ENCODE measurements at places on chromosomes 11 and 22. TPM values are rescaled to one million over a fixed set of nuclear protein-coding genes. Genes with fewer than 3 reads are reported as not detected.

Gene POLD4
- 54.6 TPM for polyA plus RNA-seq

Gene SCN4B
- polyA plus RNA-seq = 4.9 TPM

Gene ADAMTS15
- 5.7 TPM for polyA plus RNA-seq

Gene DKK3
- polyA plus RNA-seq = 236 TPM

Gene CALCA
- polyA plus RNA-seq = not detected

Gene TMEM126B
- polyA plus RNA-seq = 25.7 TPM

Gene SPON1
- polyA plus RNA-seq = 11.9 TPM

Gene OR51E2
- polyA plus RNA-seq = 0.17 TPM

Gene SERPING1
- polyA plus RNA-seq = 273 TPM

Gene PIWIL4
- polyA plus RNA-seq = 19.9 TPM

Gene PNPLA5
- not detected for polyA plus RNA-seq

Gene KDM4E
- polyA plus RNA-seq = 0.17 TPM

Gene OR56A5
- polyA plus RNA-seq = not detected

Gene CCDC86
- polyA plus RNA-seq = 134 TPM

Gene NCAM1
- polyA plus RNA-seq = 12.3 TPM

Gene TMEM191C
- polyA plus RNA-seq = 35.3 TPM

Gene HMGXB4
- polyA plus RNA-seq = 26.5 TPM

Gene GP1BB
- polyA plus RNA-seq = not detected

Gene SLC22A8
- not detected for polyA plus RNA-seq

Gene MFRP
- not detected for polyA plus RNA-seq

Gene MS4A12
- polyA plus RNA-seq = 0.33 TPM

Gene POU2AF2
- 7.9 TPM for polyA plus RNA-seq

Gene TMPRSS4
- polyA plus RNA-seq = 4.3 TPM

Gene CECR2
- 7.1 TPM for polyA plus RNA-seq

Gene CCDC73
- 1.0 TPM for polyA plus RNA-seq

Gene OR2AT4
- 0.04 TPM for polyA plus RNA-seq

Gene PLEKHA7
- 33.0 TPM for polyA plus RNA-seq

Gene DSCAML1
- 1.6 TPM for polyA plus RNA-seq

Gene ACR
- 181 TPM for polyA plus RNA-seq

Gene OR56A1
- not detected for polyA plus RNA-seq

Gene MYEOV
- 1.1 TPM for polyA plus RNA-seq

Gene CALCB
- polyA plus RNA-seq = 0.50 TPM

Gene CBLIF
- polyA plus RNA-seq = 0.54 TPM

Gene COMT
- polyA plus RNA-seq = 147 TPM

Gene NCR3LG1
- 5.0 TPM for polyA plus RNA-seq

Gene MRGPRE
- polyA plus RNA-seq = 0.30 TPM
